ENCODE measurements at places on chromosomes 1 and 21.

- DNase-seq, result no peak
- peaks cover 43% of the 10 kb centered on the region for H3K36me3 ChIP-seq
- H3K4me3 ChIP-seq, result no peak overlapping the region
- H3K27me3 ChIP-seq, result no peaks in the 10 kb centered on the region
Observed at GRCh38 chr1:11227106-11228077, 35.0 kb downstream of the MTOR start.

GRCh38 chr1:227948493-227949260, 945 bp upstream of the WNT9A start:
- H3K4me3 ChIP-seq, result peak overlapping the region; percentile 41
- no peak overlapping the region for H3K27ac ChIP-seq
- no peaks in the 10 kb centered on the region for H3K36me3 ChIP-seq
- peaks cover 20% of the 10 kb centered on the region for H3K27me3 ChIP-seq
- peaks cover 4% of the 10 kb centered on the region for H3K4me1 ChIP-seq
- DNase-seq, result no peak

DNA sequence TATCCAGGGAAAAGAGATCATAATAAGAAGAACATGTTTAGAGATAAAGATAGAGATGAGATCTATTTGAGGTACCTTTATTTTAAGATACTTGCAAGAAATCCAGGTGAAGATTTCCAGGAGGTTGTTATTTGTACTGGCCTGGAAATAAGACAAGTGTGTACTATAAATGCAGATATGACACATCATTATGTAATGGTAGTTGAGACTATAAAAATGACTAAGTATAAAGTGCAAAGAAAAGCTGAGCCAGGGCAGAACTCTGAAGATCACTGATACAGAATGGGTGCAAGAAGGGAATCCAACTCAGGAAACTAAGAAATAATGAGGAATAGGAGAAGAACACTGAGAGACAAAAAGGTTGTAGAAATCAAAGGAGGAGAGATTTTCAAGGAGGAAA, 378.2 kb upstream of the PBX1 start:
- no peaks in the 10 kb centered on the region for H3K27me3 ChIP-seq
- no peak overlapping the region for H3K27ac ChIP-seq
- no peaks in the 10 kb centered on the region for H3K36me3 ChIP-seq

- peaks cover 13% of the 10 kb centered on the region for H3K36me3 ChIP-seq
- no peaks in the 10 kb centered on the region for H3K27me3 ChIP-seq
- H3K4me1 ChIP-seq, result peaks cover 47% of the 10 kb centered on the region
- H3K27ac ChIP-seq, result peak overlapping the region; percentile 97
Observed at GRCh38 chr1:185154912-185155513, 1.7 kb downstream of the TRMT1L start.

GRCh38 chr1:40687059-40687458, 4.4 kb upstream of the NFYC start:
- peaks cover 19% of the 10 kb centered on the region for H3K36me3 ChIP-seq
- H3K4me3 ChIP-seq, result no peak overlapping the region
- peaks cover 13% of the 10 kb centered on the region for H3K4me1 ChIP-seq
- H3K27me3 ChIP-seq, result no peaks in the 10 kb centered on the region
- no peak for DNase-seq

DNA sequence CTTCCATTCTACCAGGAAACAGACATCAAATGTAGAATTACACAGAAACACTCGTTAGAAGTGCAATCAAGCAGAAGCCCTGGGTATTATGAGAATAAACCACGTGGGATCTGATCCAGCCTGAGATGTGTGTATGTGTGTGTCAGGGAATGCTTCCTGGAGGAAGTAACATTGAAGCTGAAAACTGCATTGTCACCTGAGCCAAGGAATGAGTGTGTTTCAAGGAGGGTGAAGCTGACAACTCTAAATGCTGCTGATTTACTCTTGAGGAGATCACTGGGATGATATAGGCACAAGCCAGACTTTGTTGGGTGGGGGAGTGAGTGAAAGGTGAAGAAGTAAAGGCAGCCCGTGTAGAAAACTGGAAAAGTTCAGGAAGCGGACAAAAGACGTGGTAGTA, 27.6 kb downstream of the FAAH start:
- H3K4me1 ChIP-seq, result no peaks in the 10 kb centered on the region
- DNase-seq, result no peak
- peaks cover 13% of the 10 kb centered on the region for H3K27me3 ChIP-seq
- H3K4me3 ChIP-seq, result no peak overlapping the region
- no peaks in the 10 kb centered on the region for H3K36me3 ChIP-seq

DNA sequence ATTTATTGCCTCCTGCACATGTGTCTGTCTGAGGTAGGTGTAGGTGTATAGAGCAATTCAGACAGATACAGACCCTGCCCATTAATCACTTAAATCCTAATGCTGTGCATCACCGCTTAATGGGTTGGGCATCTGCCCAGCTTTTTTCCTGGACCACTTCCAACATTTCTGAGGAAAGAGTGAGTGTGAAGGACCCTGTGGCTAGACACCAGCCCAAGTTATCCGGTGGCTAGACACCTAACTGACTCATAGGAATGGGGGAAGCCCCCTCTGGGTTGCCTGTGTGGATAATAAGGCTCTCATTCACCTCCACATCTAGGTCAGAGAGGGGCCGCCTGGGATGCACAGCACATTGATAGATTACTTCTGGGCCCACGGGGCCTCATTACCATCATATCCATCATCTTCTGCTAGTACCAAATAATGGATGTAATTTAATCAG, 121.1 kb upstream of the RAVER2 start:
- peak; percentile 60 for DNase-seq
- no peaks in the 10 kb centered on the region for H3K27me3 ChIP-seq
- peaks cover 11% of the 10 kb centered on the region for H3K4me1 ChIP-seq
- H3K27ac ChIP-seq, result no peak overlapping the region

GRCh38 chr1:236904892-236905741, 99.1 kb downstream of the MT1HL1 start:
- H3K27ac ChIP-seq, result no peak overlapping the region
- peaks cover 20% of the 10 kb centered on the region for H3K36me3 ChIP-seq
- DNase-seq, result peak; percentile 8
- peaks cover 12% of the 10 kb centered on the region for H3K4me1 ChIP-seq
- no peak overlapping the region for H3K4me3 ChIP-seq

- H3K27me3 ChIP-seq, result peaks cover 1% of the 10 kb centered on the region
- H3K36me3 ChIP-seq, result peaks cover 4% of the 10 kb centered on the region
- no peak overlapping the region for H3K27ac ChIP-seq
- H3K4me1 ChIP-seq, result peaks cover 19% of the 10 kb centered on the region
Observed at GRCh38 chr1:169896013-169896412, 2.3 kb upstream of the SCYL3 start.

DNA sequence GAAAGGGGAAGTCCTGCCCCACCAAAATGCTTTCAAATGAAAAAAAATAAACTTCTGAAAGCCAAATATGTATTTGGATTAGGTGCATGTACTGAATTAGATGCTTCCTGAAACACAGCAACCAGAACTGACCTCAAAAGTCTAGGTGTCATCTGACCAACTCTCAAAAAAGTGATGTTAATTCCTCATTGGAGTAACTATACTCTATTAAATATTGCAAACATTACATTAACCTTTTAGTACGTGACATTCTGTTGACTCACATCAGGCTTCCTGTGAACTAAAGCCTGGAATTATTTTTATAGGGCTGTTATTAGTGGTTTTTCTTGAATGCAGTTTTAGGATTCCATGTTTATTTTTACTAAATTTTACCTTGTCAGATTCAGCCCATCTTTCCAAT, 73.5 kb downstream of the ASTN1 start:
- H3K4me1 ChIP-seq, result no peaks in the 10 kb centered on the region
- H3K4me3 ChIP-seq, result no peak overlapping the region
- no peak for DNase-seq
- no peak overlapping the region for H3K27ac ChIP-seq

DNA sequence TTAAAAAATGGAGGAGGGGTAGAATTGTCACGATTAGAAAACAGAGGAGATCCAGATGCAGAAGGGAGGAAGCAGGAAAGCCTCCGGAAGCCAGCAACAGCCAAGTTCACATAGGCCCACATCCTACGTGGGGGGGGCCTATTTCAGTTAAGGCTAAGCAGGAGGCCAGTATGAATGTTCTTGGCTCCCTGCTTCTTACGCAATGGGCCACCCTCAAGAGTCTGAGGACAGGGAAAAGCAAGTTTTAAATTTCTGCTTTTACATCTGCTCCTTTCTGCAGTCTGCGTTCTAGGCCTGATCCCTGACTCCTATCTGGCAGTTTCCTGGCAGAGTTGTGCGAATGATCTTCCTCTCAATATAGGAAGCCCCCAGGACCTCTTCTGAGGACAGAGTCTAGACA, 30.6 kb downstream of the RABIF start:
- peaks cover 3% of the 10 kb centered on the region for H3K4me1 ChIP-seq
- H3K36me3 ChIP-seq, result no peaks in the 10 kb centered on the region
- no peak for DNase-seq
- no peak overlapping the region for H3K4me3 ChIP-seq
- no peak overlapping the region for H3K27ac ChIP-seq
- H3K27me3 ChIP-seq, result peaks cover 29% of the 10 kb centered on the region

DNA sequence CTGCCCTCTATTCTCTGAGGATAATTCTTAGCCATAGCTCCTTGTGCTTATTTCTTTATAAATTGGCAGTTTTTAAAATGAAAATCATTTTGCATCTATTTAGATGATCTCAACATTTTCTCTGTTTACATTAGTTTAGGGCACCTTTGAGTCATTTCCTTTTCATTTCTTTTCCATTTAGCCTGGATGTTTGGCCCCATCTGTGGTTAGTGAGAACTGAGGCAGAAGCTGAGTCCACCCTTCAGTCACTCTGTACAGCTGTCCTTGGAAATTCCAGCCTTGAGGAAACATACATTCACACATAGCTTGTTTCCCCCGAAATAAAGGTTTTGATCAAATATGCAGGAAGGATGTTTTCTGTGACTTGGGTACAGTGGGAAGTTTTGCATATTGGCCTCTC, 123.7 kb downstream of the NTNG1 start:
- no peaks in the 10 kb centered on the region for H3K36me3 ChIP-seq
- H3K27me3 ChIP-seq, result no peaks in the 10 kb centered on the region
- H3K27ac ChIP-seq, result no peak overlapping the region

- no peak overlapping the region for H3K4me3 ChIP-seq
- H3K27me3 ChIP-seq, result no peaks in the 10 kb centered on the region
- DNase-seq, result no peak
Observed at GRCh38 chr1:12481928-12482327, 136.1 kb downstream of the DHRS3 start.

- peaks cover 18% of the 10 kb centered on the region for H3K36me3 ChIP-seq
- no peak for DNase-seq
- H3K27me3 ChIP-seq, result no peaks in the 10 kb centered on the region
- peak overlapping the region; percentile 93 for H3K27ac ChIP-seq
- H3K4me1 ChIP-seq, result peaks cover 69% of the 10 kb centered on the region
- peak overlapping the region; percentile 87 for H3K4me3 ChIP-seq
Observed at GRCh38 chr1:40694353-40694874, 2.9 kb downstream of the NFYC start.

DNA sequence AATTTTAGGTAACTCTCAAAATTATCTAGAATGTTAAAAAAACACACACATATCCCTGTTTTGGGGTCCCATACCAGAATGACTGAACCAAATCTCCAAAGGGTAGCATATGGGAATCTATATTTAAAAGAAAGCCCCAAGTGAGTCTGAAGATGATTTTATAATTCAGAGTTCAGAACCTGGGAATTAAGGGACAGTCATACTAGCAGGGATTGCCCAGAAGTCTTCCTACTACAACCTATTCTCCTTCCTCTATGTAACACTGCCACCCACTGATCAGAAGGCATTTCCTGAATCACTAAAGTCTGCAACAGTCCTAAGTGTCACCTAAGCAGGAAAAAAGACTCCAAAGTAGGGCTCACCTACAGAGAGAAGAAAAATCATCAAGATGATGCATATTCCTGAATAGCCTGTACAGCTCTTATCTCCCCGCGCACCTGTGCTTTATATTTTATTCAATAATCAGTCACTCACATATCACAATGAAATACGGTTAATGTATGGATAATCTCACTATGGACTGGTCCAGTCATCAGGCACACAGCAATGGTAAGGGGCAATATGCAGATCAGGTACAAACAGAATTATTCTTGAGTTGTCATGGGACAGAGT, 4.9 kb downstream of the RGS1 start:
- no peaks in the 10 kb centered on the region for H3K27me3 ChIP-seq
- peak overlapping the region; percentile 36 for H3K4me3 ChIP-seq
- no peak for DNase-seq
- H3K36me3 ChIP-seq, result peaks cover 14% of the 10 kb centered on the region
- H3K4me1 ChIP-seq, result peaks cover 30% of the 10 kb centered on the region

DNA sequence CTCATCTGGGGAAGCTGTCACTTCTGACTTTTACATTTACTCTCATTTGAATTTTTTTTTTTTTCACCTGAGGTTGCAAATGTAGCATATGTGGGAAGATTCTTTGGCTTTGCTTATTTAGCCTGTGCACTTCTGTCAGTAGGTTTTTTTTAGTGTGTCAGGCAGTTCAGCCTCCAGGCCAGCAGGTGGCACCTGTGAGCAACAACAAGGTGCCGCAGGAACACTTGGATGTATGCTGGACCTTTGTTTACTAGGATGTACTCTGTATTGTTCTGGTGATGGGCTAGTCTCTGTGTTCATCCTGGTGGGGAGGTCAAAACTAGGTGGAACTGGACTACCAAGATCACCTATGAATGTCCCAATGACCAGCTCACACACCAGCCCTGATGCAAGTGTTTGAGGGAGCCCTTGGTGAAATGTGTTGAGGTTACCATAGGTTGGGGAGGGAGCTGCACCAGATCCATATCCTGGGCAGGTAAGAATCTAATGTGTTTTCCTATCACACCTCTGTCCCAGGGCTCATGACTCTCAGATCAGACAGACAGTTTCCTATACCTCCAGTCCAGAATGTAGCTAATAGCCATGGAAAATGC, 618.2 kb downstream of the BRINP3 start:
- H3K4me1 ChIP-seq, result no peaks in the 10 kb centered on the region
- no peak overlapping the region for H3K27ac ChIP-seq
- no peaks in the 10 kb centered on the region for H3K27me3 ChIP-seq

GRCh38 chr1:212237651-212238050, 47.6 kb upstream of the PPP2R5A start:
- H3K36me3 ChIP-seq, result no peaks in the 10 kb centered on the region
- H3K4me1 ChIP-seq, result peaks cover 31% of the 10 kb centered on the region
- peak; percentile 47 for DNase-seq
- H3K27me3 ChIP-seq, result peaks cover 3% of the 10 kb centered on the region
- no peak overlapping the region for H3K27ac ChIP-seq

DNA sequence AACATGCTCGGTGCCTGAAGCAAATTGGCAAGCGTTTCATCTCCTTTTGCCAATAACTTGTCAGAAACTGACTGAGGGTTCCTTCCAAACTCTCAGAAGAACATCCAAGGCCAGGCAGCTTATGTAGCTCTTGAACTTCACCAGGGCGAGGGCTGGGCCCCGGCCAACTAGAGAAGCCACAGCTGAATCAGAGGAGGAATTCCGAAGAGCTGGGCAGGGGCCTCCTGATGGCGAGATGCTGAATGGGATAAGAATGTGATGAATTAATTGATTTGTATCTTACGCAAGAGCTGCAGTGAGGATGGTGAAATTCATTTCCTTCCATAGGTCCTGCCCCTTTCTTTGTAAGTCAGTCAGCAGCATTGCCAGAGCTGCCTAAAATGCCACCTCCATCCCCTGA, 345.8 kb downstream of the KIF26B start:
- H3K4me3 ChIP-seq, result no peak overlapping the region
- H3K27ac ChIP-seq, result no peak overlapping the region
- no peaks in the 10 kb centered on the region for H3K27me3 ChIP-seq
- no peaks in the 10 kb centered on the region for H3K36me3 ChIP-seq

GRCh38 chr1:176391621-176392020, 71.4 kb upstream of the PAPPA2 start:
- no peak overlapping the region for H3K27ac ChIP-seq
- no peak overlapping the region for H3K4me3 ChIP-seq
- no peaks in the 10 kb centered on the region for H3K36me3 ChIP-seq
- no peak for DNase-seq
- H3K4me1 ChIP-seq, result no peaks in the 10 kb centered on the region

- no peaks in the 10 kb centered on the region for H3K36me3 ChIP-seq
- peaks cover 12% of the 10 kb centered on the region for H3K4me1 ChIP-seq
- no peak for DNase-seq
- no peak overlapping the region for H3K4me3 ChIP-seq
Observed at GRCh38 chr1:244344001-244344400, 107.7 kb downstream of the ADSS2 start.

Measured in activated CD8-positive, alpha-beta T cell treated with anti-CD3 and anti-CD28 coated beads for 36 hours (primary cell).